Stimulated activated CD8-positive, alpha-beta memory T cell treated with anti-CD3 and anti-CD28 coated beads, Interleukin-15, amount 100 ng/mL, for 1 hour (primary cell): ENCODE measurements at places on chromosomes 2 and 18.

- DNase-seq = no peak
Measured at GRCh38 chr2:179963626-179964025, 43.5 kb downstream of the CWC22 start.

- DNase-seq = no peak
Measured at GRCh38 chr2:169761251-169761969, 27.8 kb downstream of the KLHL23 start.

DNA sequence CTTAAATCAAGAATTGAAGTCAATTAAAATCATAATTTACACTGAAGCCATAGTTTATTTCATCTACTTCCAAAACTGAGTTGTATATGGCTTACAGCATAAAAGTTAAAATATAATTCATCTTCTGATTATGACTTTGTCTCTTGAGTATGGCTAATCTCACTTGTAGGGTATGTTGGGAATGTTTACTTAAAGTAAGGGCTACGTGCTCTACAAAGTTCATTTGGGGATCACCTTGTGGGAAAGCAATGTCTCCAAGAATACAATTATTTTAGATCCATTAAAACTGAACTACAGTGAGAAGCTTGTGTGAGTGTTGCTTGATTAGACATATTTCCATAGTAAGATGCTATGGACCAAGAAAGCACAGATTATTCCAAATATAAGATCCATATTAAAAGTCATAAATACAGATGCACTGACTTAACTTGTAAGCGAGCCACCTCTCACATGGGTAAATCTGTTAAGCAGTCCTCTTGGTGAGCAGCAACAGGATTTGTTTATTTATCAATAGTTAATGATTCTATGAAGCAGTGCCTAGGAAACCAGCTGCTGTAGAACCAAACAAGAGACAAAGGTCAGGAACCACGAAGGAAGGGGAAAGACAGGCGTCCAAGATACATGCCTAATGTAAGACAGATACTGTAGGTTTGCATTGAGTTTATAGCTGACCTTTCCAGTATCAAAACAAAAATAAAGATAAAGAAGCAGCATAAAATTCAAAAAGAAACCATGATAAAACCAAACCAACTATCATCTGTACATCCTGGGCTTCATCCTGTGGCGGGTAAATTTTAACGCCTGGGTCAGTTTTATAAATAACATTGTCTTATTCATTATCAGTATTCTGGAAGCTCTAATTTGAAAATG is 24.8 kb downstream of the DSG4 start:
- no peak for DNase-seq

GRCh38 chr2:219560893-219561178 is 10.5 kb downstream of the OBSL1 start:
- no peak for DNase-seq

DNA sequence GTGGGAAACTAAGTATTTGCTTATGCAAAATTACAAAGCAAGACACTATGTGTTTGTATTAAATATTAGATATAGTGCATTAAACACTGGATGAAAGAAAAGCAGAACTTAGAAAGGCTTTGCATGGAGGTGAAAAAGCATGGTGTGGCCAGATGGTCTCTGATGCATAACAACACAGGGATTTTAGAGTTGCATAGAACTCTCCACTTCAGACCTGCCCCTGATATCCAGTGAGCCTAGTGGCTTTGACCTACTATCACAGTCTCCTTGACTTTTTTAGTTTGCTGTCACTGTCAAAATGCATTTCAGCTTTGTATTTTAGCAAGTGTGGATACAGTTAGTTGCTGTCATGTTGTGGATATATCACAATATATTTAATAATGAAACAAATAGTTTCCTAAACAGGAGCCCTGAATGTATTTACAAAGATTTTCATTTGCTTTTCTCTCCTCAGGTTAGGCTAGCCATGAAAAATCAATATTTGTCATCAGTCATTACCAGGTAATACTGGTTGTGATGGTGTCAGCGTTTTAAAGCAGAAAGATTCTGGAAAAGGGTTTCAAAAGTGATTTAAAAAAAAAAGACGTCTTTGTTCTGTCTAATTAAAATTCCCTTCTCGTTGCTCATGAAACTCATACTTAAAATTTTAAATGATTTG is 5.2 kb downstream of the CSRNP3 start:
- no peak for DNase-seq

DNA sequence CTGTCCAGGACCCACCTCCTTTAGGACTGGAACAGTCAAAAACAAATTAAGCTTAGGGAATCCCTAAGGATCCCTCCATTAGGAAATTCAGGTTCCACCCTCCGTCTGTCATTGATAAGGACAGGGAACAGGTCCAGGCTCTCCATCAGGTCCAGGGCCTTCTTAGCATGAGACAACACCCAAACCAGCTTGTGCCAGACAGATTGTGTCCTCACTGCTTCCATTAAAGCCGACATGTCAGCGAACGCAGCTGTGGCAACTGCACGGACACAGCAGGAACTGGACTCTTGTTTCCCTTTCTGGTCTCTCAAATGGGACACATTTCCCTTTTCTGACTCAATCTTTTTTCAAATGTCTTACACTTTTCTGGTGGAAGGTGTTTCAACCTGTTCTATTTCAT is 81.4 kb downstream of the BCL11A start:
- no peak for DNase-seq

- no peak for DNase-seq
Measured at GRCh38 chr2:112077814-112078213, 22.7 kb downstream of the TMEM87B start.

DNA sequence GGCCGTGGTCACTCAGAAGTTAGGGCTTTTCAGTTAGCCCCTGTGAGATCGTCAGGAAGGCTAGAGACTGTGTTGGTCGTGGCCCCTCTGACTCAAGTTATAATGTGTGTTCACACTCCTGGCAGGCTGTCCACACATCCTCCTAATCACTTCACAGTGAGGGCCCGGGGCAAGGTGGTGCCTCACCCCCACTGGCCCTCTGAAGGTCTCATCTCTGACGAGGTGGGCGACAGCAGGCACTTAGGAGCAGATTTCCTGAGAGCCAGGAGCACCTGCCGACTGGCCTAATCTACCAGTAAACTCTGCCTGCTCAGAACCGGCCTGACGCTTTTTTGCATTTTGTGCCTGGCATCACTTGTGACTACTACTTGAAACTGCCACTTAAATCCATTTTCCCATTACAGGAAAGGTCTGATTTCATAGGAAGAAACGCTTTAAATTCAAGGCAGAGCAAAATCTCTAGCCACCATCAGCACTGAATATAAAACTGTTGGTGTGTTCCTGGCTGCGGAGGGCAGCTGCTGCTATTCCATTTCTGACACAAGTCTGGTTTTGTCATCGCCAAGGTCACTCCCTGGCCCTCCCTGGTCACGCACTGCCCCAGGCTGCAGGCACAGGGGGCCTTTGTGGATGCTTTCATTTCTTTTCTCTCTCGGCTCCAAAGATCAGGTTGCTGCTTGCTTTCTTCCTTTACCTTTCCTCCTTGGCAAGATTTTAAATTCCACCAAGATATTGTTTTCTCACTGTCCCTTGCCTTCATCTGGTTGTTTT is 48.0 kb downstream of the RAB12 start:
- DNase-seq = no peak

DNA sequence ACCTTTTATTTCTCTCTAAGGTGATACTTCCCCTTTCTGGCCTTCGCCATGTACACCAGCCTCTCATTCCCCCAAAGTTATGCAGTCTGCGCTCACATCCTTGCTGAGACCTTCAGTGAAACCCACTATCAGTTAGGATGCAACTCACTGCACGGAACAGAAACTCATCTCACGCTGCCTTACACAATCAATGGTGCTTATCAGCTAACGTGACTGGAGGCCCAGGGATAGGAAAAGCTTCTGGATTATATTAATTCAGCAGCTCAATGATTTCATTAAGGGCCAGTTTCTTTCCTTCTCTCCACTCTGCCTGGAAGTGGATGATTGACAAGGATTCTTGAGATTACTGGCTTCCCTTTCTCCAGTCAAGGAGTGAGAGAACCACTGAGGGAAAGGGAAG is 44.8 kb downstream of the CDH2 start:
- DNase-seq = no peak

- no peak for DNase-seq
Measured at GRCh38 chr2:41966431-41966893, 81.4 kb upstream of the PKDCC start.

DNA sequence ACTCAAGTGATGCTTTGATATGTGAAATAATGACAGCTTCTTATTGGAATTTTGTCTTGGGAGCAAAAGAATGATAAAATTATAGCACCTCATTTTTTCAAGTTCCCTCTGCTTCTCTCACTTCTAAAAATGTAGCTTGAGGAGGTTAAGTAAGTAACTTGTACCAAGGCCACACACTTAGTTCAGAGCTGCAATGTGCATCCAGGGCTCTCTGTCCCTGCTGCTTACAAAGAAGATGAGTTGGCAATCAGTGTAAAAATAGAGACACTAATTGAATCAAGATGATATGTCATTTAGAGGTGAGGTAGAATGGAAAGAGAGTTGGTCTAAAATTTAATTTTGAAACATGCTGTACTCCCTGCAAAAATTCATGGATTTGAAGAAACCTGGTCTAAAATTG is 312.0 kb upstream of the TNP1 start:
- DNase-seq = no peak

- no peak for DNase-seq
Measured at GRCh38 chr2:239498576-239498975, 97.8 kb upstream of the HDAC4 start.

GRCh38 chr2:30310955-30311354 is 79.6 kb downstream of the LBH start:
- DNase-seq = no peak

DNA sequence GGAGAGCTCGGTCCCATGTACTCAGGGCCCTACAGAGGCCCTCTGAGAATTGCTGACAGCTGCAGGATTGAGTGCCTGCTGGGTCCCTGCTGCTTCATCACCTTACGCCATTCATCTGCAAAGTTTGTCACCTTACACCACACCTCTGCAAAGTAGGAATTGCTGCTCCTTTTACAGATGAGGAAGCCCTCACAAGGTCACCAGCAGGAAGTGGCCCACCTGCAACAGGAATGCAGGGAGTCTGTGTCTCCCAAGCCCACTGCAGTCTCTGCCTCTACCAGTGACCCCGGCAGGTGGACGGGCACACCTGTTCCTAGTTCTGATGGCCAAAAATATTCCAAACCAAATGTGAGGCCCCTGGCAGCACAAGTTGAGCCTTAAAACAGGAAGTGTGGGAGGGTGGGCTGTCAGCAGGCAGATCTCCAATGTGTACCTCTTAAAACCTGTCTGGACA is 441.4 kb downstream of the NBAS start:
- DNase-seq = no peak

- DNase-seq = no peak
Measured at GRCh38 chr2:61165946-61166345, 4.0 kb downstream of the C2orf74 start.

GRCh38 chr18:13300029-13300428 is 81.5 kb downstream of the LDLRAD4 start:
- DNase-seq = no peak

- DNase-seq = no peak
Measured at GRCh38 chr18:490024-490366, 10.5 kb downstream of the COLEC12 start.

DNA sequence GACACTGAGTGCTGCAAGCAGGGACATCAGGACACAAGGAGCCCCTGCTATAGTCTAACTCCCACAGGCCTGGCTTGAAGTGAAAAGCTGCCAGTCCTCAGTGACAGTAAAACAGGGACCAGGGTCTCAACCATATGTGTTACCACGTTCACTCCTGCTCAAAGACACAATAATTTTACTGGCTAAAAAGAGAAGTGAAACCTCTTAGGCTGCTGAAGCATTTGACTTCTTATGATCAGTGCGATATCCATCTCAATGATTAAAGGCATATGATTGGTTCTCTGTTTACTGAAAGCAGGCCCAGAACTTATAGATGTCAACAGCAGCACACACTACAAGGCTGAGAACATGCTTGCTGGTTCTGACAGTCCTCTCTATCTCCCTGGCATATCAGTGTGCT is 129.8 kb upstream of the LMAN1 start:
- no peak for DNase-seq

DNA sequence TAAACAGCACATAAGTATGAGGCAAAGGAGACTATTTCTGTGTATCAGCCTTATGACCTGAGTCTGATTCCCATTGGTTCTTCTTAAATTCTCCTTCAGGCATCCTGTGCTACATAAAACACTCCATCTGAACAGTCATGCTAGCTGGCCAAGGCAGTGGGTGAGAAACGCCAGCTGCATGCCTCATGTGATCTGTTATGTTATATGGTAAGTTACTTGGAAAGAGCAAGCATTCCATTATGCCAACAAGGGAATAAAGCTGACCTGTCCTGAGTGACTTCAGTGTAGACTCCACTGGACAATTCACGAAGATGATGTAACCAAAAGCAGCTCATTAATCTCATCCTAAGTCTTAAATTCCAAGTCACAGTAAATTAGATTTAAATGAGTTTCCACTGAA is 216.5 kb upstream of the FN1 start:
- no peak for DNase-seq

- no peak for DNase-seq
Measured at GRCh38 chr18:48408111-48408726, 964 bp downstream of the ZBTB7C start.

DNA sequence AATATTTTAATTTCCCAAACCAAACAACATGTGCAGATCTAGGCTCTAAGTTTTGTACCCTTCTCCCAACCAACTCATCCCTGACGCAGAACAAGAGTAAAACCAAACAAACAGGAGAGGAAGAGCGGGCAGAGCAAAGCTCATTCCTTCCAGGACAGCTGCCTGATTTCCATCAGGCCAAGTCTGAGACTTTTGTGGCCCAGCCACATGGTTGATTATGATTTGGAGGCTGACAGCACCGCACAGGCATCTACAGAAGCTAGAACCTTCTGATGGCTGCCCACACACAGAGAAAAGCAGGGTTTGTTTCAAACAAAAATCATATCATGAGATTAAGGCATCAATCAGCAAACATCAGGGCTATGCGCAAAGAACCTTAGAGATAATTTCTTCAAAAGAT is 262.6 kb downstream of the TNS1 start:
- no peak for DNase-seq

GRCh38 chr2:85159589-85159988 is 26.4 kb downstream of the TCF7L1 start:
- no peak for DNase-seq

DNA sequence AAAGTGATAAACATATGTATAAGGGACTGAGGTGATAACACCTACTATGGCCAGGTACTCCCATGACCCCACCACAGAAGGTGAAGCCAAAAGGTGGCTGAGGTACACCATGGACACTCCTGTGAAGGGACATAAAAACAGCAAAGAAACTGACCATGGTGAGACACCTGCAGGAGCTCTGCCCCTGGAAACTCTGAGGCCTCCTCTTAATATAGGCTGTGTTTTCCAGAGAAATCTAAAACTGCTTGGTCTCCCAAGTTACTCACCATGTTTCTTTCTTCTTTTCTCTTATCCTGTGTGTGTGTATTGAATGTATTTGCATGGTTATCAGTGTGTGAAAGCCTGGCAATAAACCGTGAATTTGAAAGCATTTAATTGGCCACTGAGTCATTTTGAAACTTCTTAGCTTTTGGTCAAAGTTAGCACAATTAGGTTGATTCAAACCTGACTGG is 739.3 kb upstream of the GCFC2 start:
- DNase-seq = no peak

GRCh38 chr2:190126798-190127197 is 64.3 kb upstream of the MSTN start:
- no peak for DNase-seq
